ENCODE measurements at places on chromosomes 1 and 21.

GRCh38 chr1:41728403-41729202 is 190.1 kb downstream of the HIVEP3 start:
- DNase-seq: peak; percentile 88

DNA sequence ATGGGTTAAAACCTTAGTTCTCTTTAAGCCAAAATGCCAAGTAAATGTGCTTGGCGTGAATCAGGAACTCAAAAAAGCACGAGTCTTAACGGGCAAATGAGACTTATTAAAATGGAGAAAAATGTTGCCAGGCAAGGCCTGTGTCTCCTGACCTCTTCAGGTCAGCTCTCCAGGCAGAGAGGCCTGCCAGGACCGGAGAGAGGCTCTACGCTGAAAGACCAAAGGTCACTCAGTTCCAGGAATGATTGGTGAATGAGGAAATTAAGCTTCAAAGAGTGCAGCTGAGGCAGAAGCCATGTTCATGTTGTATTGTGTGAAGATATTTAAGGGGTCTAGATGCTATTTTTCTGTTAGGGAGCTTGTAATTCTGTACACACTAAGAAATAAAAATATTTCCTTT is 66.6 kb downstream of the SPAG17 start:
- DNase-seq: no peak

- DNase-seq: no peak
Measured at GRCh38 chr1:204136814-204137213, 15.0 kb downstream of the ETNK2 start.

- DNase-seq: no peak
Measured at GRCh38 chr1:32068957-32069588, 3.7 kb upstream of the TMEM39B start.

GRCh38 chr21:28333578-28334075 is 659.0 kb downstream of the LTN1 start:
- DNase-seq: no peak

DNA sequence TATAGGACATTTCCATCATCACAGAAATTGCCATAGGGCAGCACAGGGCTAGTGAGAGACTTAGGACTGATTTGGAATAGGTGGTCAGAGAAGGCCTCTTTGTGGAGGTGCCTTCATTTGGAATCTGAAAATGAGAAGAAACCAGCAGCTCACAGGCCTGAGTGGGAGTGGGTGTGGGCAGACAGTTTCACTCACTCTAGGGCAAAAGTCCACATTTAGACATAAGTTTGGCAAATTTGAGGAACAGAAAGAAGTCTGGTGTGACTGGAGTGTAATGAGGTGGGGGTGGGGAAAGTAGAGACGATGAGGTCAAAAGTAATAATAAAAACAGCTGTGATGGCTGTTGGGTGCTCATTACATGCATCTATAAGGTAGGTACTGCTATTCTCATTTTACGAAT is 22.4 kb upstream of the BCAR3 start:
- no peak for DNase-seq

GRCh38 chr1:191852907-191853306 is 305.4 kb upstream of the RGS18 start:
- DNase-seq: no peak

GRCh38 chr1:40901886-40902852 is 40.0 kb upstream of the CITED4 start:
- DNase-seq: no peak

- DNase-seq: no peak
Measured at GRCh38 chr1:246063013-246063616, 444.0 kb downstream of the SMYD3 start.

GRCh38 chr1:111864862-111865261 is 109.2 kb downstream of the DDX20 start:
- no peak for DNase-seq

DNA sequence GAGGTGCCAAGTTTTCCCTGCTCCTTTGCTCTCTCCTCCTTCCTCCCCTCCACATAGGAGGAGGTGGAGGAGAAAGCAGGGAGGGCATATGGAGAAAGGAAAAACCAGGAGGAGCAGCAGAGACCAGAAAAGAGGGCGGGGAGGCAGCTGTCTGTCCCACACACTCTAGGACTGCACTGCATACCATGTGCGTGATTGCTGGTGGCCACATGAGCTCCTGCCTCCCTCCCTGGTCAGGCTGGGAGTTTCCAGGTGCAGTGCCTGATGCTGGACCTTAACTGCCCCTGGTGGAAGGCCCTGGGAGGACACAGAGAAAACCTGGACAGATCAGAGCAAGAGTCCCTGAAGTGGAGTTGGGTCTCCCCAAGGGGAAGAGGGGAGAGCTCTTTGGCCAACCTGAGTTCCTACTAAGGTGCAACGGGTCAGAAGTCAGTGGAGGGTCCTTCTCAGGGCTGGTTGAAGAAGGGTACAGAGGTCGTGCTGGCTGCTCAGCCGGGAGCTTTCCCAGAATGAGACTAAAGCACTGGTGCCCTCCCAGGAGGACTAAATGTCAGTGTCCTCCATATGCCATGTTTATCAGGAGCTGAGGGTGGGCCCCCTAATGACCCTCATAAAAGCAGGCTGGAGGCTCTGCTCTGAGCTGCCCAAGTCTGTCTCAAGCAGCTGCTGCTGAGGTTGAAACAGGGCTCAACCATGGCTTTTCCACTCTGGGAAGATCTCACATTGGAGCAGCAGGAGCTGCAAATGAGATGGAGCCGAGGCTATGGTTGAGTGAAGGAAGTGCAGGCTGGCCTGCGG is 3.5 kb upstream of the LGR6 start:
- no peak for DNase-seq

DNA sequence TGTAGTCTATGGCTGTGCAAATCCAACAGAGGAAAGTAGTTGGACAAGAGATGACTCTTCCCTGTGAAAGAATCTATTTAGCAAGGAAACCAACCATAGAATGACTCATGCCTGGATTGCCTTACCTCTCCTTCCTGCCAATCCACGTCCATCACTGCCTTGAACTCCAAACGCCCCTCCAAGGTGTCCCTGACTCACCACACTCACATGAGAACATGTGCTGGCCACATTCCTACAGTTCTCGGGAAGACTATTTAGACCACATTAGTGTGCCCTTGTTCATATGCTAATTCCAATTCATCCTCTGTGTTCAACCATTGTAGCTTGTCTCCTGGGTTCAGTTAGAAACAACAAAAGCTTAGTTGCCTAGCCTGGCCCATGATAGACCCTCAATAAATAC is 157.3 kb downstream of the SLC30A10 start:
- DNase-seq: no peak

DNA sequence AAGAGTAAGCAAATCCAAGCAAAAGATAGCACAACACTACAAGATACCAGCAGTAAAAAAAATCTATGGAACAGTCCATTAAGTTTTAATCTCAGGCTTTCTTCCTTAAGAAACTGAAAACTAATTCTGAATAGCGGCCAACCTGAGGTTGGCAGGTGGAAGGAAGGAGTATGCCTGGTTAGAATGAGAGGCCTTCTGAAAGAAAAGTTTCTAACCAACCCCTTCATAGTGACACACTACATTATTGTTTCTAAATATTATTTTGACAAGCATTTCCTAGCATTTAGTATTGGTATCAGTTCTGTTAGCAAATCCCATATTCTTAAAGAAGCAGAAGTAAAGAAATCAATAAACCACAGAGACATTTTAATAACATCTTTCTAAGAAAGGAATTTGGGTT is 205.7 kb upstream of the PTBP2 start:
- DNase-seq: no peak

DNA sequence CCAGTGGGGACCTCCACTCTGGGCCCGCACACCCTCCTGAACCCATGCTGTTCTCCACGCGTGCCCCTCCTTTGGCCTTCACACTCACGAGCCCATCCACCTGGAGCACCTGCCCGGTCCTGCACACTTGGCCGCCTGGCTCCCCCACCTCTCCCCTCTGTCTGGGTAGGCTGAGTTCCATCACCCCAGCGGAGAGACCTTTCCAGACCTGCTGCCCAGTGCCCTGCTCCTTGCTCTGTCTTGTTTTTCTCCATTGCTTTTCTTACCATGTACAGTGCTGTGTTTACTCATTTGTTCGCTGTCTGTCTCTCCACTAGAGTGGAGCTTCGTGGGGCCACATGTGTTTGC is 351.0 kb upstream of the VAMP3 start:
- no peak for DNase-seq

- no peak for DNase-seq
Measured at GRCh38 chr1:246794048-246794827, 70.0 kb downstream of the SCCPDH start.

GRCh38 chr1:27618341-27619082 is 14.6 kb upstream of the AHDC1 start:
- DNase-seq: peak; percentile 86

GRCh38 chr1:180101411-180101810 is 53.3 kb upstream of the QSOX1 start:
- DNase-seq: no peak

DNA sequence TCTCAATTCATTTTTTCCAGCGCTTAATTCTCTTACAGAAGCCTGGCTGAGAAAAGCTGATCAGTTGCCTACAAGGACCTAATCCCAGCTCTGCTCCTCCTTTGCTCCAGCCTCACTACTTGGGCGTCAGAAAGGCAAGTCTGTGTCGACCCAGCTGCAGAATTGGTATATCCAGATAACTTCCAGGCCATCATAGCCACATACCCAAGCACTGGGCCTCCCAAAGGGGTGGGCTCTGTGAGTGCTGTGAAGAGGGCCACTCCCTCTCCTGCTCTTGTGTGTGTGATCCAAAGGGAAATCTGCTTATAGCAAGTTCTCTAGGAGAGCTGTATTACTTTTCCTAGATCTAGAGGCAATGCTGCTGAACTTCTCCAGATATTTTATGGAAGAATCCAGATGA is 18.1 kb downstream of the LMOD1 start:
- no peak for DNase-seq

DNA sequence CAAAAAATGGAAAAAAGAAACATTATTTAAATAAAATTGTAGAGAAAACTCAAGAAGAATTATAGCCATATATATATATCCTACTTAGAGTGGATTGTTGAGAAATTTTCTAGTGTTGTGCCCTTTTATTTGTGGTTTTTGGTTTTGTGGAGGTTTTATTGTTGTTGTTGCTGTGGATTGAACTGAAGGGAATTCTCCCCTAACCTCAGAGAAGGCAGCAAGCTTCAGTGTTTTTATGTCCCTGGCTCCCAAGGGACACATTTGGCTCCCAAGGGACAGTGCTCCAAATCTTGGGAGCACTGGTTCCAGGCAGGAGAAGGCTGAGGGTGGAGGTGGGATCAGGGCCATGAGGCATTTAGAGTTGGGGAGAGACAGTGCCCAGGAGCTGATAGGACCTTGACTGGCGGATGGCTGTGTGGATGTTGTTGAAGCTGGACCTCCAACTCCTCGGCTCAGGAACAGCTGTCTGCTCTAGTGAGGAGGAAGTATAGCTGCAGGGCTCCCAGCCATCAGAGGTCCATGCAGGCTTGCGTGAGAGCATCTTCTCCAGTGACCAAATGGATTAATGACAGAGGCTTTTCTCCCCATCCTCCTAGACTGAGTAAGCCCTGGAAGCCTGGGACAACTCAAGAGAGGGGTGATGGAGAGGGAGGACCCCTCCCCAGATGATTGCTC is 100.5 kb downstream of the TEX35 start:
- DNase-seq: no peak

DNA sequence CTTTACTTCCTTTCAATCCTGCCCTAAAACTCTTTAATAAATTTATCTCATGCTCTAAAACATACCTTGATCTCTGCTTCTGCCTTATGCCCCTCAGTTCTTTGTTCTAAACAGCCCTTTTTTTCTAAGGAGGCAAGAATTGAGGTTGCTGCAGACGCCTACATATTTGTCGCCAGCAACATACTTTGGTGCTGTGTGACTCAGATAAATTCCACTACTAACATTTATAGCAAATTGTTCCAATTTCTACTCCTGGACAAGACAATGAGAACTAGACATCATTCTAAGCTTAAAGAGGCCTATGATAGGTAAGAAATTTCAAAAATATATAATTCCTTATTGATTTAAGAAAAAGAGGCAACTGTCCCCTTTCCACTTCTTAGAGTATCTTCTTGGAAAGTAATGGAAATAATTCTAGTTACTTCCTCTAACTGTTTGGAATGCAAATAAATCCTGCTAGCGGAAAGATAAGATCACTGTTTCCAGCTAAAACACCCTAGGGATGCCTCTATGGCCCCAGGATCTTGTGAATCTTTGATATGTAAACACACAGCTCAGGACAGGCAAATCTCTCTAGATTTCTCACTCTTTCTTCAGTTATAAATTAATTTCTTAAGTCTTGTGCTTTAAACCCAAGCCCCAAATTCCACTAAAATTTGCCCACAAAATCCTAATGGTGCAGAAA is 869.1 kb downstream of the KCNT2 start:
- DNase-seq: no peak

DNA sequence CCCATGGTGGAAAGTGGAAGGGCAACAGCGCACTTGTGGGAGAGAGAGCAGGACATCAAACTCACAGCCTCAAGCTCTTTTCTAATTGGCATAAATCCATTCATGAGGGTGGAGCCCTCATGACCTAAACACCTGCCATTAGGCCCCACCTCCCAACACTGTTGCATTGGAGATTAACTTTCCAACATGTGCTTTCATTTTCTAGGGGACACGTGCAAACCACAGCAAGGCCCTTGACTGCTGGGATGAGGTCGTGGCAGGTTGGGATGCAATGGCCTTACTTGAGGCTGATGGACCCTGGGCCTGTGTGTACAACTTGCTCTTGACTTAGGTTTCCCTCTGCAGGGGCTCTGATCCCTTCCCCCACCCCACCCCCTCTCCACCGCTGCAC is 35.9 kb upstream of the NEK2 start:
- DNase-seq: no peak

- no peak for DNase-seq
Measured at GRCh38 chr1:214990619-214991018, 91.9 kb upstream of the KCNK2 start.

DNA sequence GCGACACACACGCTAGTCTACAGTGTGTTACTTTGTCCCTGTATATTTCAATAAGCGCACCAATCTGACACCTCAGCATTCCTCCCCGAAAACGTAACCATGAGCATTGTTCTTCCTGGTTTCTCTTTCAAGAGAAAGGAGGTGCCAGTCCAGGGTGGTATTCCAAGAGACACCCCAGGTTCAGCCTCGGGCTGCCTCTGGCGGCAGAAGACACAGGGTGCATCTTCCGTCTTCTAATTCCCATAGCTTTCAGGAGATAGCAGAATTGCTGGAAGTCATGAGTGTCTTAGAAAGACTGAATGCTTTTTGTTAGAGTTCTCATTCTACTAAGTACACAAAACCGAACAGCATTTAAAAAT is 15.9 kb upstream of the RGS8 start:
- no peak for DNase-seq

- DNase-seq: no peak
Measured at GRCh38 chr21:35893156-35893555, 167.2 kb downstream of the SETD4 start.

DNA sequence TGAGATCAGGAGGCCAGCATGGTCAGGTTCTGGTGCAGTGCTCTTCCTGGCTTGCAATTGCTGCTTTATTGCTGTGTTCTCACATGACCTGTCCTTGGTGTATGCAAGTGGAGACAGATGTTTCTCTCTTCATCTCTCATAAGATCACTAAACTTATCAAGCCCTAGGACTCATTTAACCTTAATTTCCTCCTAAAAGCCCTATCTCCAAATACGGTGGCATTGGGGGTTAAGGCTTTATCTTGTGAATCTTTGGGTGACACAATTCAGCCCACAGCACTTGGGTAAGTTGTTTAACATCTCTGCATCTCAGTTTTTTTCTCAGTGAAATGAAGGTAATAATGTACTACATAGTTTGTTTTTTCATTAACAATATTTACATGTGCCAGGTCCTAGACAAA is 152.4 kb downstream of the RWDD3 start:
- DNase-seq: no peak

Measured in immature natural killer cell (primary cell).